ENCODE measurements at places on chromosomes 3 and 15. TPM values are rescaled to one million over a fixed set of nuclear protein-coding genes. Genes with fewer than 3 reads are reported as not detected.

DNA sequence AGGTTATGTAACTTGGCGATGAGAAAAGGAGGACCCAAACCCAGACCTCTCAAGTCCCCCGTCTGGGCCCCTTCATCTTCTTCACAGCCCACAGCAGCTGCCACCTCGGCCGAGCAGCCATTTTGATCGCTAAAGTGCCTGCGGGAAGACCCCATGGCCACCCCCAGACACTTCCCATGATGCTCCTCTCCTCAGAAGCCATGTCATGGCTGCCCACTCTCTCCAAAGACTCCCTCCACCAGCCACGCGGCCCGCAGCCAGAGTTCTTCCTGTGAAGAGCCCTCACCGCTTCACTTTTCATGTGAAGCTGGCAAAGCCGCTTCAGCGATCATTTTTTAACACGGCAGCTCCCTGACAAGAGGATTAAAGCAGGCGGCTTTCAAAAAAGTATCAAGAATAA is 335.2 kb downstream of the RORA start:
- DNase-seq, result no peak

- no peak for DNase-seq
Measured at GRCh38 chr3:196634224-196634623, 5.3 kb upstream of the NRROS start.

Gene MAPKAPK3
- total RNA-seq, result 42.9 TPM

Gene SEMA4B
- total RNA-seq, result 20.2 TPM

Gene P3H2
- not detected for total RNA-seq

DNA sequence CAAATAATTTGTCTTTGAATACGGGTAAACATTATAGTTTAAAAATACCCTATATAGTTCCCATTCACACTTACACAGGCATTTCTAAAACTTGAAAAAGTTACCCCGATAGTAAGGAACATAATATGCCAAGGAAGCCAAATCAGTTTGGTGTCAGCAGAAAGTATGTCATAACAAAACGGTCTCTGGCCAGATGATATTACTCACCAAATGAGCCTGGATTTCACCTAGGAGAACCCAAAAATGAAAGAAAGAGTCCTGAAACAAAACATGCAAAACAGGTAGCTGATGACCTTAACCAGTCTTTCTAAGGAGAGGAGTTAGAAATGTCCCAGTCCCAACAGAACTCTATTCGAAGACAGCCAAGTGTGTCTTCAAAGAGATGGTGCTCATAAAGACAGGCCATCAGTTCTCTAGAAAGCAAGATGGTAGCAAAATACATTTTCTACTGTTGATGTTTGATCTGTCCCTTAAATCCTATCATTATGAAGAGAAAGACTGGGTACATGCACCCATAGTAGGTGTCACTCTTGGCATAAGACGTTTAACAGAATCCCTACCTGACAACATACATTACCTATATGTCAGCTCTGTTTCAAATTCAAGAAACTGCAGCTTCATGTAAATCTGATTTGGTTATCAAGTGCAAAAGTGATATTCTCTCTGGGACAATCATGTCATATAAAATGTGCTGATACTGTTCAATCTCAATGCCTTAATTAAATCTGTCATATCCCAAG is 942.5 kb downstream of the ROBO1 start:
- no peak for DNase-seq
